Hepatocyte (in vitro differentiated cells): ENCODE measurements at places on chromosomes 4 and X. TPM values are rescaled to one million over a fixed set of nuclear protein-coding genes. Genes with fewer than 3 reads are reported as not detected.

NAT8L gene
- polyA plus RNA-seq = 1.5 TPM in 2 replicates

EMCN gene
- 0.19 and 1.6 TPM in 2 replicates for polyA plus RNA-seq

CXorf65 gene
- polyA plus RNA-seq = not detected in 2 replicates

RGN gene
- polyA plus RNA-seq = 82.7 and 111 TPM in 2 replicates

SMIM20 gene
- 40.8 and 55.8 TPM in 2 replicates for polyA plus RNA-seq
